ENCODE measurements at places on chromosomes 2 and 18. TPM values are rescaled to one million over a fixed set of nuclear protein-coding genes. Genes with fewer than 3 reads are reported as not detected.

Gene ICOS
- not detected for total RNA-seq

Gene CCDC68
- total RNA-seq = 6.3 TPM

Gene CXCR1
- not detected for total RNA-seq

Gene REG1B
- not detected for total RNA-seq

Gene NEDD4L
- 33.9 TPM for total RNA-seq

Gene ANKRD53
- total RNA-seq = 0.12 TPM

Gene DPP4
- total RNA-seq = 1.1 TPM

Gene MPV17
- total RNA-seq = 83.0 TPM

Gene TRIP12
- 137 TPM for total RNA-seq

Gene TCF7L1
- total RNA-seq = 10.9 TPM

Gene HOXD10
- total RNA-seq = 5.3 TPM

Gene NAT8
- not detected for total RNA-seq

Gene CRIM1
- total RNA-seq = 157 TPM

Gene TMEM200C
- total RNA-seq = not detected

Gene SERPINB3
- 0.16 TPM for total RNA-seq

Gene FAM161A
- 8.4 TPM for total RNA-seq

Gene KCNG3
- 0.56 TPM for total RNA-seq

Gene LRP2
- 0.02 TPM for total RNA-seq

Gene CDKL4
- total RNA-seq = not detected

Gene UPP2
- not detected for total RNA-seq

Gene TEX44
- total RNA-seq = not detected

Gene GRB14
- total RNA-seq = 5.0 TPM

Gene SERPINB4
- total RNA-seq = 0.15 TPM

Gene GPN1
- 65.3 TPM for total RNA-seq

Gene KCNF1
- 40.2 TPM for total RNA-seq

Gene PSMA8
- not detected for total RNA-seq

Gene RGPD4
- total RNA-seq = 0.06 TPM

Gene UGT1A5
- 0.13 TPM for total RNA-seq

Gene DSC3
- 1.6 TPM for total RNA-seq

Gene VAMP5
- 0.25 TPM for total RNA-seq

Gene NT5DC4
- total RNA-seq = not detected

Gene ANKRD30BL
- not detected for total RNA-seq

Gene RAB12
- 20.9 TPM for total RNA-seq

Gene NT5C1B
- total RNA-seq = not detected

Gene LAMA3
- 52.1 TPM for total RNA-seq

Gene ANKRD36C
- total RNA-seq = 3.5 TPM

Gene ST8SIA5
- 0.01 TPM for total RNA-seq

Gene ANKRD62
- not detected for total RNA-seq

Gene ZDBF2
- 0.74 TPM for total RNA-seq

Gene RPRM
- not detected for total RNA-seq

Gene CNTNAP5
- total RNA-seq = not detected

Gene ASB18
- not detected for total RNA-seq

Gene SLC8A1
- 0.29 TPM for total RNA-seq

Gene ZC3H8
- 13.4 TPM for total RNA-seq

Gene EFEMP1
- total RNA-seq = 44.2 TPM

Gene TRIB2
- 0.47 TPM for total RNA-seq

Gene LIMS3
- total RNA-seq = not detected

Gene CFC1
- 0.09 TPM for total RNA-seq

Gene SLC19A3
- 2.4 TPM for total RNA-seq

Gene FBLN7
- total RNA-seq = 0.44 TPM

Gene GKN1
- total RNA-seq = 0.94 TPM

Gene TTR
- total RNA-seq = 0.30 TPM

Gene EMX1
- 0.12 TPM for total RNA-seq

Gene RAPGEF4
- 0.24 TPM for total RNA-seq

Gene RUFY4
- total RNA-seq = 0.09 TPM

Measured in A549 treated with Hydrocortisone at 1 μM for 4 hours (cell line).